ENCODE measurements at places on chromosomes 11 and 22.

DNA sequence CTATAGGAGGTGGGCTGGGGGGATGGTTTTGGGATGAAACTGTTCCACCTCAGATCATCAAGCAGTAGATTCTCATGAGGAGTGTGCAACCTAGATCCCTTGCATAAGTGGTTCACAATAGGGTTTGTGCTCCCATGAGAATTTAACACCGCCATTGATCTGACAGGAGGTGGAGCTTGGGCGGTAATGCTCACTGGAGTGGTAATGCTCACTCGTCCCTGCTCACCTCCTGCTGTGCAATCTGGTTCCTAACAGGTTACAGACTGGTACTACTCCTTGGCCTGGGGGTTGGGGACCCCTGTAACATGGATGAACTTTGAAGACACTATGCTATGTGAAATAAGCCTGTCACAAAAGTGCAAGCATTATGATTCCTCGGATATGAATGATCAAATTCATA lies 87.0 kb upstream of the CLNS1A start:
- no peak for DNase-seq

DNA sequence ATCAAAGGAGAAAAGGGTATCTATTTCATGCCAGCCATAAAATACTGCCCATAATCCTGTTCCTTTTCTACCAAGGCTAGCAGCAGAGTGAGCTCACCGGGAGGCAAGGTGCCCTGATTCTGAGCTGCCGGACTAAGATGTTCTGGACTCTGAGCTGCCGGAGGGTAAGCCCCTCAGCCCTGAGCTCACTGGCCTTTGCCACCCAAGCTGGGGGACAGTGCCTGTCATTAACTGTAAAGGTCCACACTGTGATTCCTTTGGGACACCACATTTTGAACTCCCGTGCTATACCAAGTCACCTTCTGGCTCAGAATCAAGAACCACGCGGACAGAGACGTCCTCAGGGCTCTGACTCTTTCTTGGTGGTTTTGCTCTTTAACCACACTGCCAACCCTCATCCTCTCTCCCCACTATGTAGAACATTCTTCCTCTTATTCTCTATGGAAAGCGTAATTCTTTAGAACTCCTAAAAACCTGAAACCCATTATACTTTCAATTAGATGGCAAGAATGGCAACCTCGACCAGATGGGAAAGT lies 88.4 kb upstream of the BID start:
- DNase-seq, result no peak

DNA sequence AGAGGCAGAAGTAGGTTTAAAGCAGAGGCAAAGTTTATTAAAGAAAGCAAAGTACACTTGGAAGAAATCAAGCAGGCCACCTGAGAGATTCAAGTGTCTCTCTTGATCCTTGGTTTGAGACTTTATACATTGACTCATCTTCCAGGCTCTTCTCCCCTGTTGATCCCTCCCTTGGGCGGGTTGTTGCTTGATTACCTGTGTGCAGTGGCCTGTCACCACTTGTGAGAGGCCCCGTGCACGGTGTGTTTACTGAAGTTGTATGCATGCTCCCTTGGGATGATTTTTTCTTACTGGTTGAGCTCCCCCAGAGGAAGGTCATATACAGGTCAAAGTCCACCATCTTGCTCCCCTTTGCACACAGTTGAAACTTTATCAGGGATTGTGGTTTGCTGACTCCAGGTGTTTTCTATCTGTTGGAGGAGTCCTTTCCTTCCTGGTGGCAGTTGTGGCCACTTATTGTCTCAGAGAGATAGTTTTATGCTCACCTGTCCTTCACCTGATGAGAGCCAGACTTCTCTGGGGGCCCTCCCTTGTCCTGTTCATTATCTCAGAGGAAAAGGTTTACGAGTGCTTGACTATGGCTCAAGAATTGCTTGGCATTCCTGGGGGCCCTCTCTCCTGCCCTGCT lies 16.3 kb upstream of the RBMXL2 start:
- DNase-seq, result no peak

- no peak for DNase-seq
Measured at GRCh38 chr22:30192427-30192826, 54.1 kb downstream of the LIF start.

GRCh38 chr11:33753304-33753967 lies 17.2 kb upstream of the CD59 start:
- DNase-seq, result no peak

DNA sequence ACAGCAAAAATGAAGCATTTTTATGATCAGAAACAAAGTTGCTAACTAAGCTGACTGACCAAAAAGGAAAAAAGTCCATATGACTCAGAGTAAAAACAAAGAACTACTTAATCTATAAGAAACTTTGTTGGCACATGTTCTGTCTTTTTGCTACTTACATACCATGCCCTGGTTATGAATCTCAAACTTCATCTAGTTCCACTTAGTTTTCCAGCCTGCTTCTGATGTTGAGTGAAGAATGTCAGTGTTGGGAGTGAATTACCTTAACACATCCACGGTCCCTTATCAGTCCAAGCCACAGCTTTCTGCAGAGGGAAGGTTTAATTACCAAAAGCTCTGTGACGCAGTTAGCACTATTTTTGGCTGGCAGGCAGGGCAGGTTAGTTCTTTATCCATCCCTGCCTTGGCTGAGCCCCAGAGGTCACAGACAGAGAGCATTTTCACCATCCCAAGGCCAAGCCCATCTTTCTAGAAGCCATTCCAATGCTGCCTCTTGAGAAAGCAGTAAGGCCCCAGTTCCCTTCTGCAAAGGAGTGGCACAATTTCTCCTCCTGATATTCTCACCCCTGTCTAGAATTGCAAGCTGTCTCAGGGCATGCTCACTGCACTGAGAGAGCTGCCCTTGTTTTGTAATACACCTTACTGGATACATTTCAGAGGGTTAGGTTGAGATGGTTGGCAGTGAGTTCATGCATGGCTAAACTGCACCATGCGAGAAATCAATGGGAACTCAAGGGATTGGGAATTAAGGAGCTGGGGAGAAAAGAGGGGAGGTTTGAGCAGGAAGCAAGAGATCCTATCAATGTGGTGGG lies 67.1 kb downstream of the SLC1A2 start:
- DNase-seq, result no peak

DNA sequence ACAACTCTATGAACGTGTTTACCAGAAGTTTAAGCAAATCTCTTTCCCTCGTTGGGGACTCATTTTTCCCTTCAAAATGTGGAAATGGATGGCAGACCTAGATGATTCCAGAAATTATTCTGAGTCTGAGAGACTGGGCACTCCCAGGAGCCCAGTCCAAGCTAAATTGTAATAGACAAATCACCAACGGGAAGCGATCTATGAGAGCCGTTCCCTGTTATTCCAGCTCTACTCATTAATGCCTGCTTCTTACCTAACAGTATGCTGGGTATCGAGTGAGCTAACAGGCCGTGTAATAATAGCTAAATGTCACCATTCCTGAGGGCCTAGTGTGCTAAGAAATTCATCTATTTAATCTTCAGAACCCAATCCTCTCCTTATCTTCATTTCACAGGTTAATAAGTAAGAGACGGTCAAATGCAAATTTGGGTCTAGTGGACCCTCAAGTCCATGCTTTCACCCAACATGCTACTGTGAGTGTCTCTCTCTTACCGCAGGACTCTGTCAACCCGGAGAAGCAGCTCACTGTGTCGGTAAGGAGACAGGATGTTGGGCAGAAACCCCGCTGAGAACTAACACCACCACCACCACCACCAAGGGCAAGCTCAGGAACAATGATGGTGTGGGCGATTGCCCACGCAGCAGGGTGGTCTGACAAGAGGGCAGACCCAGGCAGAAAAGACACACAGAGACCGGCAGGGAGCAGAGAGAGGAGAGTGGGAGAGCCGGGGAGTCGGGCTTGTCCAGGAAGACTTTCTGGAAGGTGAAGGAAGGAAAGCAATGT lies 57.1 kb upstream of the TIMP3 start:
- no peak for DNase-seq

DNA sequence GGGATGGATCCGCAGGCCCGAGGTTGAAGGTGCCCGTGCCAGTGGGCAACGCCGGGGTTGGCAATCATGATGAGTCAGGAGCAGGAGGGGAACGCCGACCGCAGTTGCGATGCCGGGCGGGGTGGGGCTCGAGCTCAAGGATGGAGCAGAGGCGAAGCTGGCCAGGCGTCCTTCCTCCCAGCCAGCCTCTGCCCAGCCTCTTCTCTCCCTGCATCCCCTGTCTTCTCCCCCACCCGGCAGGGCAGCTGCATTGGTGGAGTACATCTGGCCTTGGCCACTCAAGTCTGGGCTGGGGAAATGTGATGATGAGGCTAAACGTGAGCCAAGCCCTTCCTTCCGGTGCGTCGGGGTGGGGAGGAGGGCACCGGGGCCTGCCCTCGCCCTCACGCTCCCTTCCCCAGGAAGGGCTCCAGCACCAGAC lies 3.9 kb downstream of the IFITM10 start:
- no peak for DNase-seq

- DNase-seq, result peak; percentile 67
Measured at GRCh38 chr11:95923728-95924413, at the start of gene MTMR2. Gene MTMR2, minus strand, starts transcription at chr11:95924107. Its CDS starts 153 bp downstream, at chr11:95923954.

DNA sequence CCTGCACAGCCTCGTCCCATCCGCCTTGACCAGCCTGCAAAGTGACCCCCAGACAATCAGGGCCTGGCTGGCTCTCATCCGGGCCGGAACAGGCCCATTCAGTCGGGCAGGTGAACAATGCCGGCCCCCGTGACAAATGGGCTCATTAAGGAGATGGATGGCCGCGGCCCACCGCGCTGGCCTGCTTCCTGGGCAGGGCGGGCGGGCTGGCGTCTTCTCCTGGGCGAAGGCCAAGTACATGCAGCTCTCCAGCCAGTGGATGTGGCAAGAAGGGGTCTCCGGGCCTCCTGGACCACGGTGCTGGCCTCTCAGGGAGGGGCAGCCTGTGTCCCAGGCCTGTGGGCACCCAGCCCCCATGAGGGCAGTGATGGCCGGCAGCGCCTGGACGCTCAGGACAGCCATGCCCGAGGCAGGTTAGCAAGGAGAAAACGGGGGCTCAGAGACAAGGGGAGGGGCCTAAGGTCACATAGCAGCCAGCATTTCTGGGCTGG lies 1022.8 kb downstream of the BRD1 start:
- DNase-seq, result no peak

DNA sequence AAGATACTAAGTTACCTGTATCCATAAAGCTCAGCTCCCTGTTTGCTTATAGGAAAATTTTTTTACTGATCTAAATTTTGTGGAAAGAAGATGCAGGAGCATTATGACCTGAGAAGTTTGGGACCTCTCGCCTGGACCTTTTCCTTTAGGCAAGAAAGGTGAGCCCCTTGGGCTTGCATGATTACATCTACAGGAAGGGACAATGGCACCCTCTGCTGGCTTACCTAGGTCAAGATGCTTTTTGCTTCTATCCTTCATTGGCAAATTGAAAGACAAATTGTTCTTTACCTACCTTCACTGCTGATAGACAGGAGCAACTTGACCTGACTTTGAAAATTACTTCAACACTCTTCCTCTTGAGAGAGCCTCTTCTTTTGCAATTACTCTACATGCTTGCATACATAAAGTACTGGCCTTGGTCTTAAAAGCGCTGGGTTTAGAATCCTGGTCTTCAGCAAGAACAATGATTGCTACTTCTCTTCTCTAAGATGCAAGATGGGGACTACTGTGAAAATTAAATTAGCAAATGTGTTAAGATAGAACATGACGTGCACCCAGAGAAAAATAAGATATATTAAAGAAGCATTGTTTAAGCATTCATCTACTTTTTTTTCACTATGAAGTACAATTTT lies 147.2 kb downstream of the TRPC6 start:
- peak; percentile 30 for DNase-seq

DNA sequence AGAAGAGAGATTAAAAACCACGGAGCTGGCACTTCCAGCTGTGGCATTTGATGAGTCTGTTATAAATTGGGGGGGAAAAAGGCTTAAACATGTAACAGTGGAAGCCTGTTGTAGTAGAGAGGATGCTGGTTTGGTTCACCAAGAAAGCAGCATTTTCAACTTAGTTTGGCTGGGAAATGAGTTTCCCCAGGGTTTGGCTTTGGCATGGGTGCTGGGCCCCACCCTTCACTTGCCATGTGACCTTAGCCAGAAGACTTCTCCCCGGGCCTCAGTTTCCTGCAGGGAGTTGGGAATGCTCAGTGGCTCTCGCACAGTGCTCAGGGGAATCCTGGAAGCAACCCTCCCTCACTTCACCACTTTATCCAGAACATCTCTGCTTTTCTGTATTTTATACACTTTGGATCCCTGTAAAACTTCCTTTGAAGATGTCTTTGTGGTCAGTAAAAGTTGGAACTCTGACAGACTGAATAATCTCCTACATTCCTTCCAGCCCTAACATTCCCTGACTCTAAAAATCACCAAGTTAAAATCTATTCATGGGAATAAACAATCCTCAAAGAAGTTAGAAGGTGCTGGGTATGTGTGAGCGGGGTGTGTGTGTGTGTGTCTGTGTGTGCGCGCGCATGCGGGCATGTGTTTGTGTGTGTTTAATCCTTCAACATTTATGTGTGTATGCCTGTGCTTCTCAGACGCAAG lies 166.0 kb downstream of the TENM4 start:
- DNase-seq, result no peak

GRCh38 chr11:96227244-96227643 lies 115.8 kb downstream of the MAML2 start:
- DNase-seq, result no peak

DNA sequence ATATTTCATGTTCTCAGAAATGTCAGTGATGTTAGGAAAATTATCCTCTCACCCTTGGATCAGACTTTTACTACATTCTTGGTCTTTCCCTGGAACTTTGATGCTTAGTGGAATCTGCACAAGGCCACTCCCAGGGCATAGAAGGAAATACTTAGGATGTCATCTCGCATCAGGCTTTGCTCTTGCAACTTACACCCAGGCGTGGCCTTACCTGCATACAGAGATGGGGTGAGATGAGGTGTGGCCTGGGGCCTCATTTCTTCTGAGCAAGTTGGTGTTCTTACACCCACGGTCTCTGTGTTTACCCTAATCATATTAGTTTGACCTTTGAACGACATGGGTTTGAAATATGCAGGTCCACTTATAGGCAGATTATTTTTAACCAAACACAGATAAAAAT lies 19.0 kb upstream of the OR52K2 start:
- DNase-seq, result no peak

- no peak for DNase-seq
Measured at GRCh38 chr11:97502201-97502600, 1112.4 kb downstream of the JRKL start.

DNA sequence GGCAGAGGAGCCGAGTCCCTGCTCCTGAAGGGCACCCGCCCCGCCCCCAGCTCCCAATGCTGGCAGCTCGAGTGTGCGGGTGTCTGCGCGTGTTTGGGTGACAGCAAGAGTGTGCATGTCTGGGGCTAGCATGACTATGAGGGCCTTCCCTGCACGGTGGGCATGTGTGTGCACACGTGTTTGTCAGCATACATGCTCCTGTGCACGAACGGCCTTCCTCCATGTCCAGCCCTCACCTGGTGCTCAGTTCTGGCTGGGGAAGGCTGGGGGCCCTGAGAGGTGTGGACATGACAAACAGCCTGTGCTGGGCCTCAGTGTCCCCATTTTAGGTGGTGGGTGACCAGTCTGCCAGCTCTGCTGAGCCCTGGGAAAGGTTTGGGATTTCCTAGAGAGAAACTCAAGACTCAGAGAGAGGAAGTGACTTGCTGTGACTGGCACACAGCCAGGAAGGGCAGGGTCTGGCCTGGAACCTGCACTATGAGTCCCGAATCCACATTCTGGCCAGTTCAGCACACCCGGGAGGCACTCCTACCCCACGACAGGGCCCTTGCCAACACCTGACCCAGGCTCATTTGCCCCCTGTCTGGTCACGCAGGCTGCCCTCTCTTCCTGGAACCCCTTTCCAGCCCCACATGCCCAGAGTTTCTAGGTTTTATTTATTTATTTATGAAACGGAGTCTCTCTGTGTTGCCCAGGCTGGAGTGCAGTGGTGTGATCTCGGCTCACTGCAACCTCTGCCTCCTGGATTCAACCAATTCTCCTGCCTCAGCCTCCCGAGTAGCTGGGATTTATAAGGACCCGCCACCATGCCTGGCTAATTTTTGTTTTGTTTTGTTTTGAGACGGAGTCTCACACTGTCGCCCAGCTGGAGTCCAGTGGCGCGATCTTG lies 3.3 kb upstream of the SHISA8 start:
- no peak for DNase-seq
